ENCODE measurements at places on chromosomes 12 and 14.

DNA sequence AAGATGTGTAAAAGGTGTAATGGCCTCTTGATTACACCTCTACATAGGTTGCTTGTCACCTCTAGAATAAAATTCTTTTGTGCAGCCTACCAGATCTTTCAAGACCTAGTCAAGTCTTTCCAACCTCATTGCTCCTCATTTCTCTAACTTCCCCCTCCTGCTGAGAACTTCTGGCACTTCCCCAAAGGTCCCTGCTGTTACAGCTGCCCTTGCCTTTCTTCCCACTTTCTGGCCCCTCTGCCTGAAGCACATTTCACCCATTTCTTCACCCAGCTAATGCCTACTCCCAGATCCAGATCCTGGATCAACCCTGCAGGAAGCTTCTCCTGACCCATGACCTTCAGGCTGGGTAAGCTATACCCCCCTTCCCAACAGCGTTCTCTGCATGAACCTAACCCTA lies 1.5 kb downstream of the TSHR start:
- H3K36me3 ChIP-seq = no peaks in the 10 kb centered on the region
- H3K27me3 ChIP-seq = no peaks in the 10 kb centered on the region
- no peak for DNase-seq
- no peak overlapping the region for H3K4me3 ChIP-seq
- no peak overlapping the region for H3K27ac ChIP-seq

DNA sequence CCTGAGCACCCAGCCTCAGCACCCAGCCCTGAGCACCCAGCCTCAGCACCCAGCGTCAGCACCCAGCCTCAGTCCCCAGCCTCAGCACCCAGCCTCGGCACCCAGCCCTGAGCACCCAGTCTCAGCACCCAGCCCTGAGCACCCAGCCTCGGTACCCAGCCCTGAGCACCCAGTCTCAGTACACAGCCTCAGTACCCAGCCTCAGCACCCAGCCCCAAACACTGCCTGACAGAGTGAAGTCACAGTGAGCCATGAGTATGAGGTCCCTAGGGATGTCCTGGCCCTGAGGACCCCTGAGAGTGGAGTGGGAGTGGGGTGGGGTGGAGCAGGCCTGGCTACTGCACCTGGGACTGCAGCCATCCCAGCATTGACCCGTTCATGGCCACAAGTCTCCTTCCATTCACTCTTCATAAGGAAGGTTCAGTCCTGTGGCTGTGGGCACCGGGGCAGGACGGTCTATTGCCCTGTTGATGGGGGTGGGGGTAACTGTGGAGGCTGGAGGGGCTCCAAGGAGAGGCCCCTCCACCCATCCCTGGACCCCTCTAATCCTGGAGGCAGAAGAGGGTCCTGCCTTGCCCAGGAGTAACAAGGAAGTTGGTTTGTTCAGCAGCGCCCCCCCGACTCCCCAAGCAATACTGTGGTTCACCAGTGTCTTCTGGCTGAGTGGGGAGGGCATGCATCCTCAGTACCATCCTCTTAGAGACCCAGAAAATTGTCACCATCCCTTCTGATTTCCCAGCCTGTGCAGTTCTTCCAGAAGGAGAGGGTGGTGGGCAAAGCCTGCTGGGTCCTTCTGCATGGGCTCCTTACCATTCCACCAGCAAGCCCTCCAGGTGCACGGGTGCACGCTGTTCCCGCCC lies 140.5 kb downstream of the ADGRD1 start:
- no peaks in the 10 kb centered on the region for H3K36me3 ChIP-seq
- no peak for DNase-seq
- H3K27me3 ChIP-seq = no peaks in the 10 kb centered on the region
- no peak overlapping the region for H3K4me3 ChIP-seq

DNA sequence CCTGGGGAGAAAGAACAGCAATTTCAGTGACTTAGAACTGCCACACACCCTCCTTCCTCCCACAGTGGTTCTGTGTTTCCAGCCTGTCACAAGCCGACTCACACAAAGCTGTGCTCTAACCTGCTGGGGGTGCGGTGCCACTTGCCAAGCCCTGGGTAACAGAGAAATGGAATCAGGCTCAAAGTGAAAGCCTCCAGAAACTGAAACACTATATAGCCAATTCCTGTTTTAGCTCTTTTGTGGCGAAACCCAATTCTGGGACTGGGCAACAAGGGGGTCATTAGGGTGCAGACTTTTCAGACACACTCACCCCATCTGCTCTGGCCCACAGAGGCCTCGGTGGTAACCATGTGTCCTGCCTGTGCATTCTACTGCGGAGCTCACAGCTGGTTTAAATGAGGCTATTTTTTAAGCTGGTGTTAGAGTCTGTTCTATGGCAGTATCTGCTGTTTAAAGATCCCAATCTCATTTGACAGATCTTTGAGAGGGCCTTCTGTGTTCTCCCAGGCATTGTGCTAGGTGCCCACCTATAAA lies 15.2 kb upstream of the ACTR6 start:
- H3K27me3 ChIP-seq = no peaks in the 10 kb centered on the region
- peaks cover 23% of the 10 kb centered on the region for H3K4me1 ChIP-seq
- H3K4me3 ChIP-seq = peak overlapping the region; percentile 48
- DNase-seq = no peak
- H3K27ac ChIP-seq = peak overlapping the region; percentile 66

DNA sequence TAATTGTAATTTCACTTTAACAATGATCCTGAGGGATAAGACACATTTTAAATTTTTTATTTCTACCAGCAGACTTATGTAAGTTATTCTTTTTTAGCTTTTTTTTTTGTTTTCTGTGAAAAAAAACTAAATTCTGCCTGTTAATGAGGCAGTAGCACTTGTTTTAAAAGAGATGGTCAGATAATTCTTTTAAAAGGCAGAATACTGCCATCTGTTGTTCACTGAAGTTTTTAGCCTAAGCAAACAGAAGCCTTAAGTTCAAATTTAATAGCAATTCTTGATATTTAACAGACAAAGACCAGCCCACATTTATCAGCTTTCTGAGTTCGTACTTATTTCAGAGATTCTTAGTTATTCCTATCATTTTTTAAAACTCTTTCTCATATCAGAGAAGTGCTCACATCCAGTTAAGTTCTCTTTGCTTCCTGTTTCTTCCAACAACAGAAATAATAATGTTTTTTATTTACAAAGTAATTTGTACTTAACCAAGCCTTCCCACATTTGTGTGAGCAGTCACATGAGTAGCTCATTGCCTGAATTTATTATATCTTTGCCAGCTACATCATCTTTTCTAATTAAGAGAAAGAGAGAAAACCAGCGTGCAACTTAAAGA lies 93.4 kb upstream of the SLCO1C1 start:
- DNase-seq = no peak
- H3K36me3 ChIP-seq = no peaks in the 10 kb centered on the region
- peak overlapping the region; percentile 74 for H3K27ac ChIP-seq
- peak overlapping the region; percentile 9 for H3K4me3 ChIP-seq
- H3K4me1 ChIP-seq = peaks cover 67% of the 10 kb centered on the region

- no peaks in the 10 kb centered on the region for H3K36me3 ChIP-seq
- no peak for DNase-seq
- H3K4me3 ChIP-seq = no peak overlapping the region
Measured at GRCh38 chr12:85759091-85759490, 77.1 kb downstream of the RASSF9 start.

- H3K4me1 ChIP-seq = no peaks in the 10 kb centered on the region
- no peak for DNase-seq
- no peak overlapping the region for H3K27ac ChIP-seq
- H3K4me3 ChIP-seq = no peak overlapping the region
- H3K27me3 ChIP-seq = no peaks in the 10 kb centered on the region
- no peaks in the 10 kb centered on the region for H3K36me3 ChIP-seq
Measured at GRCh38 chr14:99263564-99264330, 8.2 kb downstream of the BCL11B start.
